Liver (tissue), 10 donors: ENCODE measurements at places on chromosomes 3 and 15.
A peak's percentile ranks its signal among the peaks of the same experiment; 100 is the strongest.

- no peaks in the 10 kb centered on the region for H3K36me3 ChIP-seq
- H3K27me3 ChIP-seq, result no peaks in the 10 kb centered on the region
- H3K4me3 ChIP-seq, result no peak overlapping the region
- no peak for DNase-seq
- H3K27ac ChIP-seq, result no peak overlapping the region
- H3K4me1 ChIP-seq, result peaks cover 6% of the 10 kb centered on the region
These were observed 4.6 kb upstream of the ABCC5 start for GRCh38 chr3:184022323-184022722.

DNA sequence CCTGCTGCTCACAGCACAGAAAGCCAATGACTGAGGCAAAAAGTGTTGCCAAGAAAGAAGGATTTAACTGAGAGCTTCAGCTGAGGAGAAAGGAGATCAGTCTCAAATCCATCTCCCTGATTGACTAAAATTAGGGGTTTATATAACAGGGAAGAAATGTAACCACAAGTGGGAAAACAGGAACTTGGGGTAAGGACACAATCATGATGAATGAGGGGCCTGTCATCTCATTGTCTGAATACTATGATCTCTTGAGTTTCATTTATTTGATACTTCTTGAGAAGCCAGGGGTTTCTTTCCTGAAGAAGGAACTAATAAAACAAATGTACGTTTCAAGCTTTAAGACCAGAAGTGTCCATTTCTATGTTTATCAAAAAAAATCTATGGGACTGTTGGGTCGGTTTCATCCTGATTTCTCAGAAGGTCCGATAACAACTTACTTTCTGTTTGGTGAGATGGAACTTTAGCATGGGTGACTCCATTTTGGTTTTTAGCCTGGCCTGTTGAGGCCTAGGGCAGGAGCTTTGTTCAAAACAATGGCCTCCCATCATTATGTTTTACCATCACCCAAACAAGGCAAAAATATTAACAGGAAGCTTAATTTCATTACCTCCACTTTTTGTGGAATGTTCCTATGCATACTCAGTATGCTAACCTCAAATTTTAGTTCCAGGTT lies 76.6 kb upstream of the PIAS1 start:
- H3K27ac ChIP-seq, result no peak overlapping the region
- no peaks in the 10 kb centered on the region for H3K27me3 ChIP-seq
- no peak overlapping the region for H3K4me3 ChIP-seq

DNA sequence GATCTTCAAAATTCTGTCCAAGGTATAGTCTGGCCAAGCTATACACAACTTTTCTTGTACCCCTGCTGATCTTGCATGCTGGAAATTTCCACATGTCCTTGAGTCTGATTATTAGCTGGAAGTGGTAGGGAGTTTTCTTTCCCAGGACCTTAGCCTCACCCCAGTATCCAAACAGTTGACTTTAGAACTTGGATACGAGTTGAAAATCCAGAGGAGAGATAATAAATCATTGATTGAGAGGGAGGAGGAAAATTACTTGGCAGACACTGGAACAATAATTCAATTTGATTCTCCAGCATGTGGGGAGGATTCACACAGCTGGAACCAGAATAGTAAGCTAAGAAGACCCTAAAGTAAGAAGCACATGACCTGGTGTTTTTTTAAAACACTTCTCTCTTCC lies 116.4 kb downstream of the IL5RA start:
- H3K27ac ChIP-seq, result no peak overlapping the region
- DNase-seq, result no peak
- H3K4me3 ChIP-seq, result no peak overlapping the region
- peaks cover 11% of the 10 kb centered on the region for H3K4me1 ChIP-seq
- no peaks in the 10 kb centered on the region for H3K27me3 ChIP-seq

GRCh38 chr15:54559405-54560069 lies 581.3 kb downstream of the UNC13C start:
- no peak overlapping the region for H3K4me3 ChIP-seq
- DNase-seq, result no peak
- H3K27me3 ChIP-seq, result no peaks in the 10 kb centered on the region
- no peaks in the 10 kb centered on the region for H3K4me1 ChIP-seq
- no peak overlapping the region for H3K27ac ChIP-seq

- DNase-seq, result peak; percentile 33
- H3K36me3 ChIP-seq, result no peaks in the 10 kb centered on the region
- peaks cover 7% of the 10 kb centered on the region for H3K27me3 ChIP-seq
These were observed 2.3 kb downstream of the OCA2 start for GRCh38 chr15:28096670-28097431.

DNA sequence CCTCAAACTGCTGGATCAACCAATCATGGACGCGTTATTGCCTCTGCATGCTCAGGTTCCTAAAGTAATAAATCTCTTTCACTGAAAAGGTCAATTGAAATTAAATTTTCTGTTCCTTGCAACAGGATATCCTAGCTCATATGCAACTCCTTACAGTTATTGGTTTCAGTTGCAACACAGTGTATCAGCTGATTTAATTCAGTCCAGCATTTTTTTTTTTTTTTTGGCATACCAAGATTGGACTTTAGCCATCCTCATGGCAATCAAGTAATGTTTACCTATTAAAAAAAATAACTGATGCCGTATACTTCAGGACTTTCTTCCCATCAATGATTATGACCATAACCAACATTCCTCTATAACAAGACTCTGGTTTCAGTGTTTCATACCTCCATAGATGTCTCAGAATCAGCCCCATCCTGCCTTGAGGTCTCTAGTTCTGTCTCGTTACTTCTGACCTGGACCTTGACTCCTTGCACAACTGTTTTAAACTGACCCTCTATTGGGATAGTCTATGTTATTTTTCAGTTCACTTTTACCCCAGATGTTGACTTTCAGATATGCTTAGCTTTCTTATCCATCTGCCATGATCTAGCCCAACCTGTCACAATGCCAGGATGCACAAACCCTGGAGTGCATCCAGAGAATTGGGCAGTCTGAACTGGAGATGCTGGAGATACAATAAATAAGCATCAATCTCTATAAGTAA lies 265.0 kb upstream of the GADL1 start:
- peak overlapping the region; percentile 38 for H3K27ac ChIP-seq
- peaks cover 12% of the 10 kb centered on the region for H3K4me1 ChIP-seq
- no peak for DNase-seq
- no peaks in the 10 kb centered on the region for H3K27me3 ChIP-seq
- no peak overlapping the region for H3K4me3 ChIP-seq

GRCh38 chr15:101244036-101244781 lies 7.6 kb downstream of the CHSY1 start:
- no peaks in the 10 kb centered on the region for H3K36me3 ChIP-seq
- no peaks in the 10 kb centered on the region for H3K27me3 ChIP-seq
- no peak overlapping the region for H3K27ac ChIP-seq

DNA sequence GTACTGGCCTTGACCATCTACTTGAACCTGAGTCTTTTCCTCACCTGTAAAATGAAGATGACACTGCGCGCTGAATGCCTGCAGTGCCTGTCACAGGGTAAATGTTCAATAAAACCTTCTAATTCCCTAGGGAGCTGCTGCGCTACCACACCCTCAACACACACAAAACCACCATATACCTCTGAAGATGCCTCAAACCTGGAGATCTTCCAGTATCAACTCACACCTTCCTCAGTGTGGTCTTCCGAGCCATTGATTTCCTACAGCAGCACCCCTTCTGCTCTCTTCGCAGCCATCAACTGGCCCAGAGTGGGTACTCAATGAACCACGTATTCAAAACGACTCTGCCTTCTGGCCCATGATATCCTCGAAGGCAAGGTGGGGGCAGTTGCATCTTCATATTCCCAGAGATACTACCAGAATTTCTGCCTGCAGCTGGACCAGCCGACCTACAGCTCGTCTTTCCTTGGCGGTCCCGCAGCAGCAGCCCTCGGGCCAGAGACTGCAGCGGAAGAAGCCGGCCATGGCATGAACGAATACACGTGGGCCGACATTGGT lies 695 bp downstream of the RPL32 start:
- DNase-seq, result no peak
- peak overlapping the region; percentile 93 for H3K27ac ChIP-seq
- H3K4me3 ChIP-seq, result peak overlapping the region; percentile 75
- H3K4me1 ChIP-seq, result peaks cover 37% of the 10 kb centered on the region
- peaks cover 6% of the 10 kb centered on the region for H3K36me3 ChIP-seq

- H3K27me3 ChIP-seq, result no peaks in the 10 kb centered on the region
- H3K36me3 ChIP-seq, result no peaks in the 10 kb centered on the region
- H3K4me3 ChIP-seq, result no peak overlapping the region
- H3K27ac ChIP-seq, result no peak overlapping the region
- H3K4me1 ChIP-seq, result peaks cover 8% of the 10 kb centered on the region
- DNase-seq, result no peak
These were observed 260.1 kb upstream of the CTNNB1 start for GRCh38 chr3:40939030-40939740.

GRCh38 chr3:134161898-134162615 lies 88.6 kb downstream of the RYK start:
- peaks cover 12% of the 10 kb centered on the region for H3K36me3 ChIP-seq
- no peak overlapping the region for H3K27ac ChIP-seq
- no peak for DNase-seq
- H3K4me3 ChIP-seq, result no peak overlapping the region

DNA sequence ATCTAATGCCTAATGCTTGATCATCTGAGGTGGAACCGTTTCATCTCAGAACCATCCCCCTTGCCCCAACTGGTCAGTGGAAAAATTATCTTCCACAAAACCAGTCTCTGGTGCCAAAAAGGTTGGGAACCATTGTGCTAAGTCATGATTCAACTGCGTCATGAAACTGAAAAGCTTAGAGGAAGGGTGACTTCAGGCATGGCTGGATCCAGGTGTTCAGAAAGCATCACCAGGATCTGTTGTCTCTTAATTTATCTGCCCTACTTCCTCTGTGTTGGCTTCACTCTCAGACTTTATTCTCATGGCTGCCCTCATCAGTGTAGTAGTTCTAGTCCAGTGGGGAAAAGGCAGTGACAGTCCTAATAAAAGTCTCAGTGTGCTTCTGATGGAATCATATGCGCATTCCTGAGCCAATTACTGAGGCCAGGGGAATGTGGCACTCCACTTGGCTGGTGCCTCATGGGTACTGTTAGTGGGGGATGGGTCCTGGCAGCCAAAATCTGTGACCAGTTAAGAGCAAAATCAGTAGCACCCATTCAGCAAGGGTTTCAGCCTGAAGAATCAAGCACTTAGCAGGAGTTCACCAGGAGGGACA lies 110.3 kb downstream of the WNT5A start:
- H3K27me3 ChIP-seq, result peaks cover 5% of the 10 kb centered on the region
- H3K27ac ChIP-seq, result no peak overlapping the region
- no peaks in the 10 kb centered on the region for H3K4me1 ChIP-seq
- H3K4me3 ChIP-seq, result no peak overlapping the region
- H3K36me3 ChIP-seq, result no peaks in the 10 kb centered on the region

DNA sequence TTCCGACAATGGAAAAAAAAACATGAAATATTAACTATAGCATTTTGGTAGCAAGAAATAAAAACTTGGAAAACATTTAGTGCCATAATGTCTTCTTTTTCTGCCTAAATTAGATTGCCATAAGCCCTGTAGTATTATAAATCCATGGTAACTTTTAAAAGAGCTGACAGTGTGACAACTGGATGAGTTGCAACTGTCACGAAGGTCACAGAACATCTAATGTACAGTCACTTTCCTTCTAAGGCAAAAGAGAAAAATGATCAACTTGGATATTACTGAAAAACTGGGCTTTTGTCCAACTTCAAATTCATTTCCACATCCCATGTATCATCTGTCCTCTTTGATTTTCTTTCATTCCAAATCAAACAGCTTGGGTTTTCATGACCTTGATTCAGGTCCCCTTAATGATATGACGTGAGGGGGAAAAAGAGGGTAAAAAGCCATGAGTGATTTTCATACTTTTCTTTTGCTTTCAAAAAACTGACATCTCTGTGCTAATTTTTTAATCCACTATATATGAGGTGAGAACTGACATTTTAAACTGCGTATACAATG lies 602 bp downstream of the CPB1 start:
- no peaks in the 10 kb centered on the region for H3K27me3 ChIP-seq
- DNase-seq, result no peak
- no peaks in the 10 kb centered on the region for H3K4me1 ChIP-seq
- H3K4me3 ChIP-seq, result no peak overlapping the region
- H3K36me3 ChIP-seq, result no peaks in the 10 kb centered on the region

DNA sequence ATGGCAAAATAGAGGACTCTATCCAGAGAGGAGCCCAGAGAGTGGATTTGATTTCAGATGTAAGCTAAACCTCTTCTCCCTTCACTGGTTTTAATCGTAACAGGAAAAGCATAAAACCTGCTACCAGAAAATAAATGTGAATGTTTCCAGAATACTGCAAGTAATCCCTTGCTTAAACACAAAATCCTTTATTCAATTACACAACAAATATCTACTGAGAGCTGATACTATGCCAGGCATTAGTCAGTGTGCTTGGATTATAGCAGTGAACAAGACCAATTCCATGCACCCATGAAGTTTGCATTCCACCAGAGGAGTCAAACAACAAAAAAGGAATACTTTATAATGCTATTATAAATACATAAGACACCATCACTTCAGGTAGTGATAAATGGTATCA lies 15.1 kb downstream of the AVEN start:
- no peak for DNase-seq
- H3K4me3 ChIP-seq, result no peak overlapping the region
- no peaks in the 10 kb centered on the region for H3K27me3 ChIP-seq
- H3K4me1 ChIP-seq, result no peaks in the 10 kb centered on the region
- no peak overlapping the region for H3K27ac ChIP-seq
- no peaks in the 10 kb centered on the region for H3K36me3 ChIP-seq

GRCh38 chr3:46228260-46229242 lies 13.7 kb upstream of the CCR3 start:
- no peak overlapping the region for H3K27ac ChIP-seq
- H3K4me1 ChIP-seq, result no peaks in the 10 kb centered on the region
- H3K36me3 ChIP-seq, result no peaks in the 10 kb centered on the region
- no peaks in the 10 kb centered on the region for H3K27me3 ChIP-seq
- DNase-seq, result no peak
- H3K4me3 ChIP-seq, result no peak overlapping the region

DNA sequence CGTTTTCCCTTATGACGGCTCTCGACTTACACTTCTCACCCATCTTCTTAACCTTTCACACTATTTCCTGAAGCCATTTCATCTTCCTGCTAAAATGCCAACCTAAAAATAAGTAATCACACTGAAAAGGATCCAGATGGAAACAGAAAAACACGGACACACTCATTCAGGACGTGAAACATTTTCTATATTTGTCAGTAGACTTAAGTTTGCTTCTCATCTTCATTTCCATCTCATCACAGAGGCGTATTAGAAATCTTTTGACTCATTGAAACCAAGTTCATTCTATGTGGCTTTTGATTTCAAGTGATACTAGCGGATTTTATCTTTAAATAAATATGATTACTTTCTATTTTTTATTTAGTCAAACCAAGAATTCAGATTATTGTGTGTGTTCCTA lies 27.4 kb upstream of the DLG1 start:
- no peak for DNase-seq
- no peaks in the 10 kb centered on the region for H3K4me1 ChIP-seq
- H3K27me3 ChIP-seq, result peaks cover 1% of the 10 kb centered on the region
- H3K36me3 ChIP-seq, result no peaks in the 10 kb centered on the region
- H3K4me3 ChIP-seq, result no peak overlapping the region

DNA sequence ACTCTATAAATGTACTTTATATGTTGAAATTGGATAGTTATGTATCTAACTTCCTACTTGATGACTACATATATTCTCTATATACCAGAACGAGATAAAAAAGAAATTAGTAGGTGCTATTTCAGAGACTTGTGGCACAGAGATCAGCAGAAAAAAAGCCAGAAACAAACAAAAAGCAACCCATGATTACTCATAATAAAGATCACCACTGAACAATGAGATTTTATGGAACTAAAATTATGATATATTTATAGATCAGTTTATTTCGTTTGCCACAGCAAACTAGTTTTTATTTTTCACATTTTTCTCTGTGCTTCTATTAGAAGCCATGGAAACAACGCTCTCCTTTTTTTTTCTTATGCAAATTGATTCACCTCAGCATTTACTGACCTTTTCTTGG lies 15.1 kb upstream of the PROK2 start:
- no peaks in the 10 kb centered on the region for H3K4me1 ChIP-seq
- no peak overlapping the region for H3K4me3 ChIP-seq
- DNase-seq, result no peak
- H3K27me3 ChIP-seq, result peaks cover 2% of the 10 kb centered on the region
- H3K27ac ChIP-seq, result no peak overlapping the region
